B cell (primary cell): ENCODE measurements at places on chromosomes 3 and 15.

GRCh38 chr3:184143327-184143726 lies 8.2 kb downstream of the EIF2B5 start:
- no peak for DNase-seq

DNA sequence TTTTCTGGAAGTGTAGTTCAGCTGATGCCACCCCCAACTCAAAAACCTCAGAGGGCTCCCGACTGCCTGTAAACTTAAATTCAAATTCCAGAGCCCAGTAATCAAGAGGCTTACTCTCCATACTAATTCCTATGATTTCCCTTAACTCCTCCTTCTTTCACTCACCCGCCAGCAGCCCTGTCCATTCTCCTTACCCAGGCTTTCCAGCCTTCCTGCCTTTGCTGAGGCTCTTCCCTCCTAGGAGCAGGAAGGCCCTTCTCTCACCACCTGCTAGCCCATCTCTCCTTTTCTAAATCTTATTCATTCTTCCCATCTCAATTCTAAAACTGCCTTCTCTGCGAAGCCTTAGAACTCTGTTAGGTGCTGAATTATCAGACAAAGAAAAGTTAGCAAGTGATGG lies 30.4 kb downstream of the RORA start:
- DNase-seq: no peak

DNA sequence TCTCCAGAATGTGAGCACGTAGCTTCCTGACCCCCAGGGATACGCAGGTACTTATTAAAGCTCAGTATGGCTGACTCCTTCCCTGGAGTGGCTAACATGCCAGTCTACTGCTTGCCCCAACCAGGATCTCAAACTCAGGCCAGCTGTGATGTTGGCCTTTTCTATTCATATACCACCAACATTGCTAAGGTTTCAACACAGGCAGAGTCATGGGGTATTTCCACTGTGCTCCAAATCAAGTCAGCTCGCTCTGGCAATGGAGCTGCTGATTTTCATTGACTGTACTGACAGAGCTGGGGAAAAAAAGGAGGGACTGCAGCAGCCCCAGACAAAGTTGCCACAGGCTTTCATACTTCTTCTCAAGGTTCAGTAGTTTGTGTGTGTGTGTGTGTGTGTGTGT lies 87.0 kb downstream of the CFAP20DC start:
- no peak for DNase-seq

GRCh38 chr3:55521738-55522421 lies 34.8 kb upstream of the WNT5A start:
- no peak for DNase-seq

GRCh38 chr3:59131016-59131766 lies 81.4 kb upstream of the CFAP20DC start:
- DNase-seq: no peak
